ENCODE measurements at places on chromosomes 13 and 19.
A peak's percentile ranks its signal among the peaks of the same experiment; 100 is the strongest.

GRCh38 chr19:13623716-13624710 is 117.7 kb upstream of the CACNA1A start:
- no peak for DNase-seq

DNA sequence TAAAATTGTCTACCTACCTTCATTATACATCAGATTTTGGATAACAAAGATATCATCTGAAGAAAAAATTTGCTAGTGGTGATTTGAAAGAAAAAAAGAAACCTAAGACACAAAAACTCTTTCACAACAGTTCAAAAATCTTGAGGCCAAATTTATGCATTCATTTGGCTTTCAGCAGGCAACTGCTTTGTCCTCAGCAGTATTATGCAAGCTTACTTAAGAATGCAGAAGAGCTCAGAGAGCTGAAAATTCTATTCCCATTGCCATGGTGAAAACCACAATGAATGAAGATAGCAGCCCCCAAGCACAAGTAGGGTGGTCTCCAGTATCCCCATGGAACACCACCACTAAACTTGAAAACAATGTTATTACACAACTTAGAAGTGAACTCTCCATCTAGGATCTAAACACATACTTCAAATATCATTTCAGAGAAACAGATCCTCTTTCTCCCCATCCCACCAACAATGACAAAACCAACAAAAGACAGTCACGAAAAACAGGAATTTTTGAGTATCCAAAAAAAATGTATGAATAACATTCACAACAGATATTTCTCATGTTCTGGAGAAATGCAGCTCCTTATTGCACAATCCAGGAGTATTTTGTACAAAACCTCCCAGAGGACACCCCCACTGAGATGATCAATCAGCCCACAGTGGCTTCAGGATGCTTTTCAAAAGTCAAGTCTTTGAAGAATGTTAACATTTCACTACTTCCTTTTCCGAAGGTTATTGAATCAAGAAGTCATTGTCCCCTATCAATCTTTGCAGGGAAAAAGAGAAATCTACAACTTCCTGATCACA is 192.7 kb downstream of the LHFPL6 start:
- DNase-seq: no peak

DNA sequence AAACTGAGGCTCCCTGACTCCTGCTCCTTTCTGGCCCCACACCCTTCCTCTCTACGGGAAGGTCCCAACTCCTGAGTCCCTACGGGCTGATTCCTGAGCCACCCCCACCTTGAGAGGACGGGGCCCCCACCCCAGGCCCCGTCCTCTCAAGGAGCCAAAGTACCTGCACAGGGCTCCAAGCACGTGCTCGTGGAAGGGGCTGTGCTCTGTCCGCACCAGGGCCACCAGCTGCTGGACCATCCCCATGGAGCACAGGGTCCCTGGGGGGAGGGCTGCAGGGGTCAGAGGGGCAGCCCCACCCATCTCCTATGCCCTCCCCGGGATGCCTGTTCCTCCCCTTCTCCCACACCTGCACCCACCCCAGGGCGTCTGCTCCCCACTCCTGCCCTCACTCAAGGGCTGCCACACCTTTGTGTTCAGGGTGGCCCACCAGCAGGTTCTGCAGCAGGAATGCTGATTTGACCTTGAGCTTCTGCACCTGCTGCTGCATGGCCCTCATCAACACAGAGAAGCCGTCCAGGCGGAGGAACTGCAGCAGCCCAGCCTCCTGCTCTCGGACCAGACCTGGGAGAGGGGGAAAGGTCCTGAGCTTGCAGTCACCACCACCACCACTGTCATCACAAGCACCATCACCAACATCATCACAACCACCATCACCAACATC is 7.0 kb upstream of the PPP6R1 start:
- no peak for DNase-seq

GRCh38 chr19:33562636-33563035 is 41.0 kb upstream of the PEPD start:
- DNase-seq: no peak

DNA sequence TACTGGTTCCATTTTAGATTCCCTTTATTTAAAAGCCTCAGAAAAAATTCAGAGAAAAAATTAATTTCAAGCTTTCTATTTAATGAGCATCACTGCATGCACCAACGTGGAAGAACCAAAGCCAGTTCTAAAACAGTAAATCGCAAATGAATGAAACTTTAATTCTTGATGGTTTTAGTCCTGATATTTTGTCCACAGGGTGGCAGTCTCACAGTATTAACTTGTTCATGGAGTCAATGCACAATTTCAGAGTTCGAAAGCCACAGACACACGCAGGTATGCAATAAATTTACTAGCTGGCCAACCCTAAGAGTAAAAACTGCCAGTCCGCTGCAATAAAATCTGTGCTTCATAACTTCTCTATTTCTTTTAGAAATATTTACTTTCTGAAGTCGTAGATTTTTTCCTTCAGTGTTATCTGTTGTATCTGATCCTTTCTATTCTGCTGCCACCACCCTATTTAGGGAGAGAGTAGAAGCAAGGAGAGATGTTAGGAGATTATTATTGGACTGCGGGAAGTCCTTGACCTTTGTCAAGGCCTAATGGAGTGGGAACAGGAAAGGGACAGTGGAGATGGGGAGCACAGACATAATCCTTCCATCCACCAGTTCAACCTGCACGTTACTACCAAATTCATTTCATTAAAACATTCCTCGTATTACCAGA is 7.0 kb upstream of the WBP4 start:
- DNase-seq: peak; percentile 63

GRCh38 chr13:66974174-66974573 is 256.0 kb downstream of the PCDH9 start:
- DNase-seq: no peak

DNA sequence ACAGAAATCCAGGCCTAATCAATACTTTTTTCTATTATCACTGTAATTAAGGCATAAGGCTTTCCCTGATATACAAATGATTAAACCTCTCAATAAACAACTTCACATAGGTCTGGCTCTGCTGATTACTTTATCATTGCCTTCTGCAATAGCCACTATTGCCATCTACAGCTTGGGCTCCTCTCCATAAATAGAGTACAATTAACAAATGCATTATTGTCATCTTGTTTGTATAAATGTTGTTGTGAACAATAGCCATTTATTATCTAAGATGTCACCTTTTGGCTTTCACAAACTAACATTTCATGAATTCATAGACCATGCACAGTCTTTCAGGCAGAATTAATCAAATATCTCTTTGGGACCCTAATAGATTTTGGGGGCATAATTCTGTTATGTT is 53.3 kb downstream of the NHLRC3 start:
- no peak for DNase-seq

GRCh38 chr13:26629260-26629825 is 71.9 kb downstream of the WASF3 start:
- no peak for DNase-seq

GRCh38 chr13:44629465-44630183 is 53.5 kb upstream of the TSC22D1 start:
- no peak for DNase-seq

DNA sequence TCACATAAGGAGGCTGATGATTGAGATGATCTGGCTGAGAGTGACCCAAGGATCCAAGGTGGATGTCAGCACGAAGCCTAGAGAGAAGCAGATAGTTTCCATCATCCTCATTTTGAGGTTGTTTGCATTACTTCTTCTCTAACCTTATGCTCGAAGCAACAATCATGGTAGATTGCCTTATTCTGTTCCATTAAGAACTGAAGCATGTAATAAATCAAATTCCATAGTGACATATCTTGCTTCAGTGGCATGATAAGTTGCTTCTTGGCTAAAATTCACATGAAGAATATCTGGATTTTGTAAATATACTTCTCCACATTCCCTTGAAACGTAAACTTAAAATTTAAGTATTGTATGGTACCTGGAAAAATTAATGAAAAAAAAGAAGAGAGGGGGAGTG is 377.8 kb upstream of the DACH1 start:
- DNase-seq: no peak

DNA sequence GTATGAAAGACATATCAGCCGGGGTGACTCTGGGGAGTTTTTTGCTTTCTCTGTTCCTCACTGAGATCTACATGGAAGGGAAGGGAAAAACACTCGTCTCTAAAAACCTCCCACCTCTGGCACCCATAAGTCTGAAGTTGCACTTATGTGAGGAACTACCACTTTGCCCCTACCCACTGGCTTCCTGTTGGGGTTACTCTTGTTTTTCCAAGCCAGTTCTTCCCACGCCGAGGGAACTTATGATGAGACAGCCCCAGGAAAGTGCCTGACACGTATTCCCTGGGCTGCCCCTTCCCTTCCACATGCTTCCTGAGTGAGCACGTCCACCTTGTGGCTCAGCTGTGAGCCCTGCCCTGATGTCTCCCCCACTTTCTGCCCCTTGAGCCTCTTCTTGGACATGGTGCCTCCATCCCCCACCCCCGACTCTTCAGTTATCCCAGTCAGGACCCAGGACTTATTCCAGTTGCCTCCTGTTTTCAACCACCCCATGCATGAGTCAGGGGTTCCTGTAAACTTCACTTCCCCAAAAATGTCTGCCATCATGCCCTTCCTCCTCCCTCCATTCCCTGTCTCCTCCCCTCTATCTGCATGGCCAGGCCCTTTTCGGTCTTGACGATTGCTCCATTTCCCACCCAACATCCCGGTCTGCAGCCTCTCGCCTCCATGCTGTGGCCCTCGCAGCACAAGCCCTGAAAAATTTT is 5.1 kb upstream of the SIGLEC7 start:
- no peak for DNase-seq

DNA sequence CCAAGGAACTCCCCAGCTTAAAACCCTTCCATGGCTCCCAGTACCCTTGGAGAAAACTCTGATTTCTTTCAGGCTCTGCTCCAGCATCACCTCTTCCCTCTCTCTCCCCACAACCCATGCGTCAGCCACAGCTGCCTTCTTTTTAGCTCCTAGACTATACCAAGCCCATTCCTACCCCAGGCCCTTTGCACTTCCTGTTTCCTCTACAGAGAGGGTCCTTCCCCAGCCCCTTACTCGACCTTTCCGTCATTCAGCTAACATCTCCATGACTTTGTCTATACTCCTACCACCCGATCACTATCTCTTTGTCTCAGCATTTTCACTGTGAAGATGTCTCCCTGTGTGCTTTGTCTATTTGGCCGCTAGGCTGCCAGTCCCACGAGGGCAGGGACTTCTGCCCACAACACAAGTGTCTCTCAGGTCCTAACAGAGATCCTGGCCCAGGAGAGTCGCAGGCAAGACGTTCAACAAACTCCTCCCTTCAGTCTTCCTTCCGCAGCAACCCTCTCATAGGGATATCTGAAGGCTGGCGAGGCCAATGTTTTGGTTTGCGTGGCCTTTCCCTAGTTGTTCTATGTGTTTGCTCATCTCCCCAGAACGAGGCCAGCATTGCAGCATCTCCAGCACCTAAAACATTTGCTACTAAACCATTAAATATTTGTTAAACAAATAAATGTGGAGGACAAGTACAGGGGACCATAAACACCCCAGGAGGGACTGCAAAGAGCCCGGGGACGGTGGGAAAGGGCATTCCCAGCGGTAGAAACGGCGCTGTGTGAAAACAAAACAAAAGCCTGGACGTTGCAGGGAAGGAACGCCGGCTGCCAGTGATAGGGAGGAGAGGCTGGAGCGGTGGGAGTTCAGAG is 816 bp downstream of the CCNP start:
- DNase-seq: no peak

DNA sequence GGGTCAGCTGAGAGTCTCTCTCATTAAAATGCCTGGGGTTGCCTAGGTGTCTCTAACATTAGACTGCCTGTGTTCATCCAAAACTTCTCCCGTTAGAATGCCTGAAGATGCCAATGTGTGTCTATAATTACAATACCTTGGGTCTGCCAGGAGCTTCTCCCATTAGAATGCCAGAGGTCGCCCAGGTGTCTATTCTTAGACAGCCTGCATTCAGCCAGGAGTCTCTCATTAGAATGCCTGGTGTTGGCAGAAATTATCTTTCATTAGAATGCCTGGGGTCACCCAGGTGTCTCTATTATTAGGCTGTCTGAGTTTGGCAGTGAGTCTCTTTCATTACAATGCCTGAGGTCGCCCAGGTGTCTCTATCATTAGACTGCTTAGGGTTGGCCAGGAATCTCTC is 1560.2 kb downstream of the UQCRFS1 start:
- DNase-seq: no peak

GRCh38 chr13:110216006-110216397 is 91.0 kb downstream of the COL4A1 start:
- DNase-seq: no peak

Data from tongue (tissue), 3 donors.